ENCODE measurements at places on chromosomes 1 and 21. TPM values are rescaled to one million over a fixed set of nuclear protein-coding genes. Genes with fewer than 3 reads are reported as not detected.

DDAH1 gene
- total RNA-seq = 0.05 TPM

AGO1 gene
- 23.2 TPM for total RNA-seq

LAX1 gene
- 12.7 TPM for total RNA-seq

IVL gene
- total RNA-seq = not detected

MCOLN3 gene
- 3.4 TPM for total RNA-seq

AGT gene
- not detected for total RNA-seq

DNALI1 gene
- 0.09 TPM for total RNA-seq

GNAT2 gene
- total RNA-seq = not detected

IPP gene
- total RNA-seq = 12.0 TPM

SH3BGR gene
- total RNA-seq = 1.0 TPM

LRRC71 gene
- not detected for total RNA-seq

All from T-helper 2 cell treated with Interferon-gamma antibody and Interleukin-4, amounts not matched to agents 100 ng/mL and 5 ng/mL, for 36 hours (primary cell).